Mesenteric fat pad (tissue), 1 donor: ENCODE measurements at places on chromosomes 16 and 17. TPM values are rescaled to one million over a fixed set of nuclear protein-coding genes. Genes with fewer than 3 reads are reported as not detected.

The CTF1 gene
- 4.9 TPM for total RNA-seq

The CSH2 gene
- not detected for total RNA-seq

The TPSB2 gene
- total RNA-seq: 22.1 TPM

The LDAF1 gene
- total RNA-seq: 26.4 TPM

The TPSD1 gene
- total RNA-seq: not detected

The NARF gene
- 57.3 TPM for total RNA-seq

The ACBD4 gene
- 10.9 TPM for total RNA-seq

The ADAM11 gene
- 0.67 TPM for total RNA-seq

The PIK3R5 gene
- 34.5 TPM for total RNA-seq

The TBC1D3K gene
- not detected for total RNA-seq

The SMIM22 gene
- total RNA-seq: not detected

The TSPAN10 gene
- total RNA-seq: 0.29 TPM

The CENPN gene
- 5.9 TPM for total RNA-seq

The HBA2 gene
- total RNA-seq: 248 TPM

The FNDC8 gene
- total RNA-seq: not detected

The HS3ST3A1 gene
- 0.22 TPM for total RNA-seq

The NPLOC4 gene
- 129 TPM for total RNA-seq

The C16orf54 gene
- total RNA-seq: 5.2 TPM

The SLC12A3 gene
- total RNA-seq: not detected

The BCL6B gene
- total RNA-seq: 32.2 TPM
